ENCODE measurements at places on chromosomes 11 and 22.

- DNase-seq, result no peak
Measured at GRCh38 chr11:70319396-70320076, 49.0 kb downstream of the PPFIA1 start.

- no peak for DNase-seq
Measured at GRCh38 chr11:2449548-2450320, 4.9 kb downstream of the KCNQ1 start.

- no peak for DNase-seq
Measured at GRCh38 chr11:74135127-74135840, 35.5 kb downstream of the C2CD3 start.

DNA sequence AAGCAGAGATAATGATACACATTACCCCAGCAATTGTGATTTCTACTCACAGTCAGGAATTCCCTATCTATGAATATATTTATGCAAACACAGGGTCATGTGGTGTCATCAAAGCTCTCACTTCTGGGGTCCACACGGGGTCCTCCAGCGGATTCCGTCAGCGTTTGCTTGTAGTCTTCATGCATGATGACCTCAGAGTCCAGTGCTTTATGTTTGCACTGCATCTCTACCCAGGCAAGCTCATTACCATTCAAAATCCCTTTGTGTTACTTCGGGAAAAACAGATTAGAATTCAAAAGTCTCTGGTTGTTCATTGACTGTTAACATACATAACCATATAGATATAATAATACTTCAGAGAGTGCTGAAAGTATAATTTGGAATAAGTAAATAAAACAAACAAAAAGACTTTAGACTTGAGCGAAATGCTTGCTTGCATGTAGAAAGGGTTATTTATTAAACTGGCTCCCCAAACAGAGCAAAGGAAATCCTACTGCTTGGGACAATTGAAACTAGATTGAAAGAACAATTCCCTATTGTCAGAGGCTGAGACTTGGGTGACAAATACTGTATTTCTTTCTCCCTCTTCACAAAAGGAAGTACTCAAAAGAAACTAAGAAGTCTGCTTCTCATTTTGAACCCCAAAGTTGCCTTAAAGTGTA lies 423.1 kb downstream of the ETS1 start:
- no peak for DNase-seq

GRCh38 chr11:118263112-118263511 lies 985 bp downstream of the MPZL2 start:
- no peak for DNase-seq

DNA sequence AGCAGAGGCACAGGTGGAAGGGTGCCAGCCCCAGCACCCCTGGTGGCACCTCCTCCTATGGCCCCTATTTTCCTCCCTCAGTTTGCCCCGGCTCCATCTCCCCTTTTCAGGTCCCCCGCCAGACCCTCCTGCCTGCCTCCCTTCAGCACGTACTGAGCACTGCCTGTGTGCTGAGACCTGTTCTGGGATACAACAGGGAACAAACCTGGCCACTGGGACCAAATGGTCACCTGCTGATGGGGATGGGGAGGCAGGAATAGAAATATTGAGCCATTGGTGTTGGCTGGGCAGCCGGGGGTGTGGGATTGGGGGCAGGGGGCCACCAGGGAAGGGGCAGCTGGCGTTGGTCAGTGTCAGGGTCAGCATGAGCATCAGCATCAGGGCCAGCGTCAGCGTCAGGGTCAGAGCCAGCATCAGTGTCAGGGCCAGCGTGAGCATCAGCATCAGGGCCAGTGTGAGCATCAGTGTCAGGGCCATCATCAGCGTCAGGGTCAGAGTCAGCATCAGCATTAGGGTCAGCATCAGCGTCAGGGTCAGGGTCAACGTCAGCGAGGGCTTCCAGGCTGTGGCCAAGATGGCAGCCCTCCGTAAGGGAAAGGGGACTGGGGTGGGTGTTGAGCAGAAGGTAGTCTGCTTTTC lies 7.5 kb downstream of the ZNF74 start:
- no peak for DNase-seq

DNA sequence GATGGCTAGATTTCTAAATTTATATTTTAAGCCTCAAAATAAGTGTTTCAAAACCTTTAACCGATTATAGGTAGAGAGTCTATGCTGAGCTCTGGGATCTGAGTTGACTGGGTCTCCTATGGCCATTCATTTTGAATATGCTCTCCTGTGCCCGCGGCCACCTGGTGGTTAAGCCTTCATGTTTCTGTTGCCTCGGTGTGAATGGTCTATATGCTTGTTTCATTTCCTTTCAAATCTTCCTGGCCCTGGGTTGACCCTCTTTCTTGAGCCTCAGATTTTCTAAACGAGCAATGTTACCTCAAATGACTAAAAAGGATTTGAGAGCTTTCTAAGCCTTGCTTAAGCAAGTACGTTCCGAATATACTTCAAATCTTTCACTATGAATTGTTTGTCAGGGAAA lies 789.4 kb upstream of the KIRREL3 start:
- no peak for DNase-seq

- DNase-seq, result no peak
Measured at GRCh38 chr22:40853333-40853732, 3.1 kb downstream of the ST13 start.

DNA sequence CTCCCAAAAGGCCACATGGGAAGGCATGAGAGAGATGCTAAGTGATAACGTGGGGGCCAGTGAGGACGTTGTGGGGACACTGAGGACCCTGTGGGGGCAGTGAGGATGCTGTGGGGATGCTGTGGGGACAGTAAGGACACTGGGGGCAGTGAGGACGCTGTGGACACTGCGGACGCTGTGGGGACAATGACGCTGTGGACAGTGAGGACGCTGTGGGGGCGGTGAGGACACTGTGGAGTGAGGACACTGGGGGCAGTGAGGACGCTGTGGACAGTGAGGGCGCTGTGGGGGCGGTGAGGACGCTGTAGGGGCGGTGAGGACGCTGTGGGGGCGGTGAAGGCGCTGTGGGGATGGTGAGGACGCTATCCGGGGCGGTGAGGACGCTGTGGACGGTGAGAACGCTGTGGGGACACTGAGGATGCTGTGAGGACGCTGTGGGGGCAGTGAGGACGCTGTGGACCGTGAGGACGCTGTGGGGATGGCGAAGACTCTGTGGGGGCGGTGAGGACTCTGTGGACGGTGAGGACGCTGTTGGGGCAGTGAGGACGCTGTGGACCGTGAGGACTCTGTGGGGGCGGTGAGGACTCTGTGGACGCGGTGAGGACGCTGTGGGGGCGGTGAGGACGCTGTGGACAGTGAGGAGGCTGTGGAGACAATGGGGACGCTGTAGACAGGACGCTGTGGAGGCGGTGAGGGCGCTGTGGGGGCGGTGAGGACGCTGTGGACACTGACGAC lies 1.8 kb downstream of the GP1BB start:
- no peak for DNase-seq

DNA sequence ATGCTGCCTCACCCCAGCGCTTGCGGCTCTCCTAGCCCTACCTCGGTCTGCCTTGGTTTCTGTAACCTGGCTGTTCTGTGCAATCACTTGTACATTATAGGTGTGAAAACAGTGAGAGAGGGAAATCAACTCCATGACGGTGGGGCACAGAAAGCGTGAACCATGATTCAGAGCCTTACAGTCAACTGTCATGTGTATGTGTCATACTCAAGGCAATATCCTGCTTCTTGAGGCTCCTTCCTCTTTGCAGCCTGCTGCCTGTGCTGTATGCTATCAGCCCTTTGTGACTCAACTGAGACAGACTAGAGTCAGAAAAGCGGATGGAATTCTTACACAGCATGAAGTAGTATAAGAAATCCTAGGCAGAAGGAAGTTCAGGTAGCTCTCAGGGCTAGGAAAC lies 2.1 kb downstream of the NRIP3 start:
- DNase-seq, result peak; percentile 26

DNA sequence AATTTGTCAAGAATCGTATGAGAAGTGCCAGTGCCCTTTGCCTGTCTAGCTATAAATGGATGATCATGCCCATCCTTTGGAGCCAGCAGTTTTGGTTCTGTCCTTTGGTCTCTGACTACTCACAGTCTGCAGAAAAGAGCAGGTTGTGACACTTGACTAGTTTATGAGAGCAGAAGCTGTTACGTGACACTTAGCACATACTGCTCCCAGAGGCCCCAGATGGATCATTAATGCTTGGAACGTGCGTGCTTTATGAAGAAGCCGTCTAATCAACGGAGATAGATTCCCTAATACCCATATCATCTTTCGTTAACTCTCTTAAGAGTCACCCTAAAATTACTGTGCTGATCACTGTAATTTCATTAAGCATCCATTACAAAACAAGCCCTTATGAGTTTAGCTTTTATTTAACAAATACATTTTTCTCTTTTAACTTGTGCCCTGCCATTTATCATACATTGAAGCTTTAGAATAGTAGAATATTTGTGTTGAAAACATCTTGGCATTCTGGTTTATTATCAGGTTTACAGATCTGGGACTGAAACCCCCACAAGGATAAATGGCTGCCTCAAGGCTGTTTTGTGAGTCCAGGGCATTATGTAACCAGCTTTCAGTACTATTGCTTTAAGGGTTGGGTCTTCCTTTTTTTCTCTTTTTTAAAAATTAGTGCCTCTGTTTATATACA lies 47.0 kb upstream of the ADORA2A start:
- DNase-seq, result no peak
